Left renal pelvis (tissue), 4 donors: ENCODE measurements at places on chromosomes 16 and 17. TPM values are rescaled to one million over a fixed set of nuclear protein-coding genes. Genes with fewer than 3 reads are reported as not detected.

DNA sequence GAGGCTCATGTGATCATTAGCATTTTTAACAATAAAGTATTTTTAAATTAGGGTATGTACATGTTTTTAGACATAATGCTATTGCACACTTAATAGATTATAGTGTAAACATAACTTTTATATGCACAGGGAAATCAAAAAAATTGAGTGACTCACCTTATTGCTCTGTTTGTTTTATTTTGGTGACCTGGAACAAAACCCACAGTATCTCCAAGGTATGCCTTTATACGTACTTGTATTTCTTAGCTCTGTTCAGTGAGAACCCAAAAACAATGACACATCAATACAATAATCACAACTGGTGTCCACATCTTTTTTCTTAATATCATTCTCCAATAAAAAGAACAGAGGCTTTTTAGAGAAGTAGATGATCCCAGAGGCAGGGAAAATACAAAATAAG, 112.2 kb downstream of the CYB561 start:
- DNase-seq, result no peak

DNA sequence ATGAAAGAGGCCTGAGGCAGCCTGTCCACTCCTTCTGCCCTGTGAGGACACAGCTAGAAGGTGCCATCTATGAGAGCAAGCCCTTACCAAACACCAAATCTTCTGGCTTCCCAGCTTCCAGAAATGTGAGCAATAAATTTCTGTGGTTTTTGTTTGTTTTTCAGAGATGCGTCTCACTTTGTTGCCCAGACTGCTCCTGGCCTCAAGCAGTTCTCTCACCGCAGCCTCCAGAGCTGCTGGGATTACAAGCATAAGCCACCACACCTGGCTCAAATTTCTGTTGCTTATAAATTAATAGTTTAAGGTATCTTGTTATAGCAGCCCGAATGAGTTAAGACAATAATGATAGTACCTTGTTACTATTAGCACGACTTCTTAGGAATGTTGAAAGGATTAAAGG, 12.5 kb upstream of the SLC16A11 start:
- DNase-seq, result no peak

GRCh38 chr16:86391984-86392383, 118.3 kb upstream of the FOXF1 start:
- no peak for DNase-seq

GRB7 gene
- 36.0 TPM for polyA plus RNA-seq

DNA sequence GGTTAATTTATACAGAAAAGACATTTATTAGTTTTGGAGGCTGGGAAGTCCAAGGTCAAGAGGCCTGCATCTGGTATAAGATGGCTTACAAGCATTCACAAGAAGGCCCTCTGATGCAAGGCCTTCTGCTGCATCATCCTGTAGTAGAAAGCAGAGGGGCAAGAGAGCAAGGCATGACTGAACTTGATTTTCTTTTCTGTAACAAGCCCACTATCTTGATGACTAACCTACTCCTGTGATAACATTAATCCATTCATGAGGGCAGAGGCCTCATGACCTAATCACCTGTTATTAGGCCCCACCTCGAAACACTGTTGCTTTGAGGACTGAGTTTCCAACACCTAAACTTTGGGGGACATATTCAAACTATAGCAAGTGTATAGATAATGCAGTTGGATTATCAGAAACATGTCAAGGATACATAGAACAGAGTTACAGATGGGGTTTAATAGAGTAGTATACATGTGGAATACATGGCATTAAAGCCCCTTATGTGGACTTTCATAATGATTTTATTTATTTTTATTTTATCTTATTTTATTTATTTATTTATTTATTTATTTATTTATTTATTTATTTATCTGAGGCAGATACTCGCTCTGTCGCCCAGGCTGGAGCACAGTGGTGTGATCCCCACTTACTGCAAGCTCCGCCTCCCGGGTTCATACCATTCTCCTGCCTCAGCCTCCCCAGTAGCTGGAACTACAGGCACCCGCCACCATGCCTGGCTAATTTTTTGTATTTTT, 88.2 kb downstream of the CHD9 start:
- DNase-seq, result no peak

DNA sequence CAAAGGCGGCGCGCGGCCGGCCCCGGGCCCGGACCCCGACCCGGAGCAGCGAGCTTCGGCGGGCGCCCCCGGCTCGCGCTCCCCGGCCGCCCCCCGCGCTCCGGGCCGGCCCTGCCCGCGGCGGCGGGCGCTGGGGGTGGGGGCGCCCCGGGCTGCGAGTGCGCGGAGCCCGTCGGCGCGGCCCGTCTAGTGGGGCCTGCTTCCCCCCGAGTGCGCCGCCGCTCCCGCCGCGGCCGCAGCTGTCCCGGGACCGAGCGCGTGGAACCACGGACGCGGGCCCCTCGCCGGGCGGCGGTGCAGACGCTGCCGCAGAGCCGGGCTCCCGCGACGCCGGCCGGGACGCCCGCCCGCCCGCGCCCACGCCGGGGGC, 308 bp downstream of the ADCY9 start:
- no peak for DNase-seq

GRCh38 chr17:50170662-50171370, 5.0 kb downstream of the SGCA start:
- no peak for DNase-seq

- no peak for DNase-seq
Observed at GRCh38 chr17:60153606-60154390, 4.0 kb downstream of the CA4 start.

DNA sequence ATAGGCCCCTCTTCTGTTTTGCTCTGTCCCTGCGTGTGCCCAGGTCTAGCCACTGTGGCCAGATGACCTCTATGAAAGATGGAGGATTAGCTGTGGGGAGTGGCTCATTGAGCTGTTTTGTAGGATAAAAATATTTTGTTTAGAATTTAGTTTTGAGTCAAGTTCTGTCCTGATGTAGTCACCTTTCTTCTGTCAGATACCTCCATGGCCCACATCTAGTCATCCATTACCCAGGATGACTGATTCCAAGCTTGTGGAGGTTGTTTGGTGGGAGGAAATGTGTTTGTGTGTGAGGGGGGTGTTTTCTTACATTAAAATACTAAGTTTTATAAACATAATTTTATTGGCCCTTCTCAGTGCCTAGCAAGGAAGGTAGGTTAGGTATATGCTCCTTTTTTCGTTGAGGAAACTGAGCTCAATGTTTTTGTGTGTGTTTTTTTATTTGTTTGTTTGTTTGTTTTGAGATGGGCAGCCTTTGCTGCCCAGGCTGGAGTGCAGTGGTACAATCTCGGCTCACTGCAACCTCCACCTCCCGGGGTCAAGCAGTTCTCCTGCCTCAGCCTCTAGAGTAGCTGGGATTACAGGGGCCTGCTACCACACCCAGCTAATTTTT, 16.3 kb downstream of the SNX11 start:
- no peak for DNase-seq

DNA sequence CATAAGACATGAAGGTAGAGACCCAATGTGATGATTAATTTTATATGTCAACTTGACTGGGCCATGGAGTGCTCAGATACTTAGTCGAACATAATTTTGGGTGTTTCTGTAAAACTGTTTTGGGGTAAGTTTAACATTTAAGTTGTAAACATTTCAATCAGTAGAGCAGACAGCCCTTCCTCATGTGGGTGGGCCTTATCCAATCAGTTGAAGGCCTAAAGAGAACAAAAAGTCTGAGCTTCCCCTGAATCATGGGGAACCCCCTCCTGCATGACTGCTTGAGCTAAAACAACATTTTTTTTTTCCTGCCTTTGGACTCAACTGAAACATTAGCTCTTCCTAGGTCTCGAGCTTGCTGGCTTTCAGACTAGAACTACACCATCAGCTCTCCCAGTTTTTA, 327.3 kb upstream of the SOX9 start:
- no peak for DNase-seq

SLC16A3 gene
- polyA plus RNA-seq, result 11.3 TPM

GRCh38 chr16:81431554-81432353, 12.9 kb upstream of the CMIP start:
- no peak for DNase-seq
